ENCODE measurements at places on chromosomes 13 and 19.

GRCh38 chr13:21124852-21125251 is 51.5 kb downstream of the SKA3 start:
- H3K4me3 ChIP-seq, result no peak overlapping the region
- peaks cover 5% of the 10 kb centered on the region for H3K27me3 ChIP-seq
- H3K27ac ChIP-seq, result peak overlapping the region; percentile 61
- no peaks in the 10 kb centered on the region for H3K36me3 ChIP-seq
- H3K4me1 ChIP-seq, result peaks cover 14% of the 10 kb centered on the region

DNA sequence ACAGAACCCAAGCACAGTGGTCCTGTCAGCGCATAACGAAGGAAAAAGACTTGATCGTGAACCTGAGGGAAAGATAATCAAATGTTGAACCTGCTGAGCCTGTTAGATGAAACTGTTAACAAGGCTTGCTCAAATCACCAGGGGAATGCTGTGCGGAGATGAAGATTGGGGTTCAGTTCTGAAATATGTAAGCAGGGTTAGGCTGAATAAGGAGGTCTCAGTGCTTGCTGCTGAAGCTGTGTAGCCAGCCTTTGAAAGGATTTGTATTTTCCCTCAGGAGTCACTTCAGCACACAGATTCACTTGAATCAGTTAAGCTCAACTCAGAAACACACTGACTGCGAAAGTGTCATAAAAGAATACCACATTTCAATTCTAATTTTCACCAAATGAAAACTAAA is 793.5 kb downstream of the OLFM4 start:
- no peaks in the 10 kb centered on the region for H3K36me3 ChIP-seq
- no peak overlapping the region for H3K27ac ChIP-seq
- H3K4me1 ChIP-seq, result no peaks in the 10 kb centered on the region
- no peaks in the 10 kb centered on the region for H3K27me3 ChIP-seq
- H3K4me3 ChIP-seq, result no peak overlapping the region

DNA sequence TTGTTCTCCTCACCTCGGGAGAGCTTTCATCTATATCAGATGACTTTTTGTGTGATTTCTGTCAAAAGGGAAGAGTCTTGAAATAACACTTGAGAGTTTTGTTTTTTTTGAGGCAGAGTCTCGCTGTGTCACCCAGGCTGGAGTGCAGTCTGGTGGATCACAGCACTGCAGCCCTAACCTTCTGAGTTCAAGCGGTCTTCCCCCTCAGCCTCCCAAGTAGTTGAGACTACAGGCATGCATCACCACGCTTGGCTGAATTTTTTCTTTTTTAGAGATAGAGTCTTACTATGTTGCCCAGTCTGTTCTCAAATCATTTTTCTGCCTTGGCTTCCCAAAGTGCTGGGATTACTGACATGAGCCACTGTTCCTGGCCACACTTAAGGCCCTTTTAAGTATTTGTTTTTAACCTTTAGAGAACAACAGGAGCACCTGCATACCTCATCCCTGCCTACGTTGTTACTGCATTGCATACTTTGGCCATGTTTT is 11.4 kb downstream of the NDFIP2 start:
- H3K27me3 ChIP-seq, result peaks cover 4% of the 10 kb centered on the region
- peaks cover 47% of the 10 kb centered on the region for H3K4me1 ChIP-seq
- peaks cover 9% of the 10 kb centered on the region for H3K36me3 ChIP-seq
- no peak for DNase-seq

DNA sequence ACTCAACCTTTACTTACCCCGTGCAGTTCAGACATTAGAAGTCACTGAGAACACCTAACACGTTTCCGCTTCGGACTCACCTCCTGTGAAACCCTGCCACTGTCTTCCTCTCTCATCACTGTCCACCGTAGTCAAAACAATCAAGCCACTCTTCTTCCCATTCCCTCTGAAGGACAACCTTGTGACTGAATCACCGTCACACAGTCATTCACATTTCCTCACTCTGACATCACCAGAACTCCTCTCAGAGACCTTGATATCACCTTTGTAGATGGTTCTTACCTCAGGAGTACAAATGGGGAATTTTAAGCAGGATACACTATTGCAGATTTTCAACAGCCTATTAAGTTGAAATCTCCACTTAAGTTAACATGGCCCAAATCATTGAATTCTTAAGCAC is 1.3 kb upstream of the KBTBD6 start:
- H3K27ac ChIP-seq, result no peak overlapping the region
- peaks cover 4% of the 10 kb centered on the region for H3K27me3 ChIP-seq

DNA sequence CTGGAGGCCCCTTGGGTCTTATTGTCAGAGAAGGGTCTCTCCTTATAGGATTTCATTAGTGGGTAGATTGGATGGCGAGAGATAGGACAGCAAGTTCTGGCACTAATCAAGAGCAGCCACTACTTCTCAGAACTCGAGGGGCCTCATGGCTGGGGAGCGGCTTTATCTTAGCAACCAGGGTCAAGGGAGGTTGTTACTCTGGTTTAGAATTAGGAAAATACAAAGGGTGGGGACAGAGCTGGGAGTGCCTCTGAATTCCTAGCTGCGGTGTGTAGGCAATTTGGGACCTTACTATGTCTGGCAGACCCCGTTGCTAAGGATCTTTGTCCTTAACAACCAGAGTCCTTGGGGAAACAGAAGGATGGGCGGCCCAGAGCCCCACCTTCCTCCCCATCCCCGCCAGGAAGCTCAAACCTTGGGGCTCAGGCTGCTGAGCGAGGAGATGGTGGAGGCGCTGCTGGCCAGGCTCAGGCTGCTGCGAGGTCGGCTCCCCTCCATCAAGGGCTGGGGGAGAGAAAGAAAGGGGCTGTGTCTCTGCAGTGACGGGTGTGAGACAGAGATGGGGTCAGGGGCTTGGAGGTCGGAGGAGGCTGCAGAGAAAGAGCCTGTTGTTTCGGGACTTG is 1.2 kb downstream of the PLEKHA4 start:
- H3K27ac ChIP-seq, result peak overlapping the region; percentile 92
- H3K4me3 ChIP-seq, result peak overlapping the region; percentile 90
- peaks cover 55% of the 10 kb centered on the region for H3K4me1 ChIP-seq

- peaks cover 28% of the 10 kb centered on the region for H3K36me3 ChIP-seq
- peaks cover 86% of the 10 kb centered on the region for H3K27me3 ChIP-seq
- DNase-seq, result no peak
- H3K4me3 ChIP-seq, result no peak overlapping the region
- H3K4me1 ChIP-seq, result peaks cover 44% of the 10 kb centered on the region
These were observed 6.4 kb downstream of the TLE5 start for GRCh38 chr19:3055741-3056416.

GRCh38 chr19:10550336-10550735 is 6.6 kb downstream of the ATG4D start:
- H3K4me3 ChIP-seq, result no peak overlapping the region
- no peaks in the 10 kb centered on the region for H3K27me3 ChIP-seq
- peaks cover 65% of the 10 kb centered on the region for H3K36me3 ChIP-seq
- no peaks in the 10 kb centered on the region for H3K4me1 ChIP-seq
- no peak for DNase-seq
- no peak overlapping the region for H3K27ac ChIP-seq

- H3K27me3 ChIP-seq, result no peaks in the 10 kb centered on the region
- no peak for DNase-seq
- no peak overlapping the region for H3K4me3 ChIP-seq
- peak overlapping the region; percentile 60 for H3K27ac ChIP-seq
- H3K4me1 ChIP-seq, result no peaks in the 10 kb centered on the region
These were observed 502.9 kb upstream of the ARGLU1 start for GRCh38 chr13:107070792-107071191.

GRCh38 chr19:45883881-45884681 is 1.9 kb downstream of the IRF2BP1 start:
- H3K4me3 ChIP-seq, result peak overlapping the region; percentile 77
- H3K27ac ChIP-seq, result no peak overlapping the region
- H3K4me1 ChIP-seq, result peaks cover 35% of the 10 kb centered on the region

GRCh38 chr13:35393886-35394285 is 82.6 kb downstream of the MAB21L1 start:
- no peak for DNase-seq
- H3K36me3 ChIP-seq, result peaks cover 5% of the 10 kb centered on the region
- H3K27ac ChIP-seq, result no peak overlapping the region
- no peaks in the 10 kb centered on the region for H3K27me3 ChIP-seq
- peaks cover 13% of the 10 kb centered on the region for H3K4me1 ChIP-seq
- no peak overlapping the region for H3K4me3 ChIP-seq

- no peak for DNase-seq
- H3K27me3 ChIP-seq, result no peaks in the 10 kb centered on the region
- no peak overlapping the region for H3K4me3 ChIP-seq
These were observed 20.9 kb downstream of the ZBTB7A start for GRCh38 chr19:4045597-4046361.

GRCh38 chr13:98315902-98316301 is 138.8 kb upstream of the RNF113B start:
- H3K27ac ChIP-seq, result peak overlapping the region; percentile 85
- DNase-seq, result no peak
- no peak overlapping the region for H3K4me3 ChIP-seq
- peaks cover 60% of the 10 kb centered on the region for H3K36me3 ChIP-seq

DNA sequence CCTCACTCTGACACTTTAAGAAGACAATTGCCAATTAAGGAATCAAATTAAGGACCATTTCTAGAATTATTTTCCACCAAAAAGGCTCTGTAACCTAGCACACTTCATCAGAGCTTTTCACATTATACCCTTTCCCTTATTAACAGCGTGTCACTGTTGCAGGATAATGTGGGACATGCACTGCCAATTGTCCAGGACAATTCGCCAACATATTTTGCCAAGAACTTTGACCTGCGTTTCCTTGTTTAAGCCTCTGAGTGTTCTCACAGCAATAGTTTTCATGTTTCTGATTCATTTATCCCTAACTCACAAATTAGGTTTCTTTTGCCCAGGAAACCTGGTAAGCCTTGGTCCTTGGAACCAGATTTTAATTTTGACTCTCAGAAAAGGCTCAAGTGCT is 13.3 kb downstream of the COL4A1 start:
- H3K36me3 ChIP-seq, result peaks cover 42% of the 10 kb centered on the region
- no peak for DNase-seq
- peaks cover 4% of the 10 kb centered on the region for H3K4me1 ChIP-seq
- H3K27ac ChIP-seq, result no peak overlapping the region
- no peak overlapping the region for H3K4me3 ChIP-seq

- H3K27ac ChIP-seq, result peak overlapping the region; percentile 5
- H3K27me3 ChIP-seq, result no peaks in the 10 kb centered on the region
- no peak for DNase-seq
These were observed 24.4 kb downstream of the MYO1F start for GRCh38 chr19:8552810-8553209.

GRCh38 chr19:32735936-32736335 is 16.4 kb downstream of the TDRD12 start:
- no peak for DNase-seq
- H3K36me3 ChIP-seq, result no peaks in the 10 kb centered on the region
- no peak overlapping the region for H3K4me3 ChIP-seq
- H3K4me1 ChIP-seq, result no peaks in the 10 kb centered on the region
- H3K27ac ChIP-seq, result no peak overlapping the region
- H3K27me3 ChIP-seq, result peaks cover 14% of the 10 kb centered on the region

- no peak overlapping the region for H3K27ac ChIP-seq
- H3K4me1 ChIP-seq, result no peaks in the 10 kb centered on the region
- no peak overlapping the region for H3K4me3 ChIP-seq
- H3K36me3 ChIP-seq, result no peaks in the 10 kb centered on the region
These were observed 56.6 kb downstream of the TBC1D4 start for GRCh38 chr13:75425216-75426009.

DNA sequence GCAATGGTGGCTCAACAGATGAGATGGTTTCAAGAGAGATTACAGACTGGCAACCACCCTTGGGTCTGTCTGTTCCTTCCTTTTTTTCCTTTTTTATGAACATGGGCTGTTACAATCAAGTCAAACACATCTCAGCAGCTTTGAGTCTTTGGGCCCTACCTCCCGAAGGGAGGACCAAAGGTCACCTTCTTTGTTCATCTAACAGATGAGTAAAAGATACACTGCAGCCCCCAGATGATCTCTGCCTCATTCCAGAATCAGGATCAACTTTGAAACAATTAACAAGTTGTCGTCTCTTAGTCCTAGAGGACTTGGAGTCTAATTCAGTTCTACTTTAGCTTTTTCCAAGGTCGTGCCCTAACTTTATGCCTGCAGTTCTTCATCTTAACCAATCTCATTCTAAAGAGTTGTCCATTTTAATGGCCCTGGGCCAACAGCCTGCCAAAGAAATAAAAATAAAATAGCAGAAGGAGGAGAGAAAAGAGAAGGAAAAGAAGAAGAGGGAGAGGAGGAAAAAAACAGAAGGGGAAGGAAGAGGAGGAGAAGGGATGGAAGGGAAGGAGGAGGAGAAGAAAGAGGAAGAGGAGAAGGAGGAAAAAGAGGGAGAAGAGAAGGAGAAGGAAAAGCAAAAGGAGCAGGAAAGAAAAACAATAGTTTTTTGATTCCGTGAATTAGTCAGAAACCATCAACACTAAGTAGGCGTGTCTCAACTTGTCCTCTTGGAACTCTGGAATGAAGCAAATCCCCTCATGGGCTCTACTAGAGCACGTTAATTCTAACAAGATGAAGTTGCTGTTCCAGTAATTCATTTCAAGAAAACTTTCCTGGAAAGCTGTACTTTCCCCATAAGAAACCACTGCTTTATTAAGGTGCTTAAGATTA is 281.2 kb downstream of the FOXO1 start:
- no peak for DNase-seq
- H3K27ac ChIP-seq, result peak overlapping the region; percentile 6
- H3K4me1 ChIP-seq, result peaks cover 35% of the 10 kb centered on the region
- H3K27me3 ChIP-seq, result peaks cover 4% of the 10 kb centered on the region
- H3K36me3 ChIP-seq, result no peaks in the 10 kb centered on the region
- H3K4me3 ChIP-seq, result no peak overlapping the region

DNA sequence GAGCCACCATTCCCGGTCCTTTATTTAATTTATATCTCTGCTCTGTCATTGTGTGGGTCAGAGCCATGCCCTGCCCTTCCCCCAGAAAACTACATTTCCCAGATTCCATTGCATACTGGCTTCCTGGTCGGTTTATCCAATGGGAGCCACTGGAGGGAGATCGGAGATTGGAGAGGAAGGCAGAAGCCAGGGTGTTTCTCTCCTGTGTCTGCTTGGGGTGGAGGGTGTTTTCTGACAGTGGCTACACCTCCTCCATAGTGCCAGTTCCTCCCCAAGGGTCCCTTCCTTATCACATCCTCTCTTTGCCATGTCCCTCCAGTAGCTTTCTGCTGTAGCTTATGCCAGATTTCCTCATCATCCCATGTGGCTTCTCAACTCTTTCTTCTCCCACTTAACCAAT is 19.0 kb downstream of the OLFM2 start:
- peak overlapping the region; percentile 14 for H3K4me3 ChIP-seq
- peak; percentile 36 for DNase-seq
- H3K27ac ChIP-seq, result peak overlapping the region; percentile 55
- H3K27me3 ChIP-seq, result no peaks in the 10 kb centered on the region
- H3K36me3 ChIP-seq, result peaks cover 5% of the 10 kb centered on the region
- H3K4me1 ChIP-seq, result peaks cover 14% of the 10 kb centered on the region

DNA sequence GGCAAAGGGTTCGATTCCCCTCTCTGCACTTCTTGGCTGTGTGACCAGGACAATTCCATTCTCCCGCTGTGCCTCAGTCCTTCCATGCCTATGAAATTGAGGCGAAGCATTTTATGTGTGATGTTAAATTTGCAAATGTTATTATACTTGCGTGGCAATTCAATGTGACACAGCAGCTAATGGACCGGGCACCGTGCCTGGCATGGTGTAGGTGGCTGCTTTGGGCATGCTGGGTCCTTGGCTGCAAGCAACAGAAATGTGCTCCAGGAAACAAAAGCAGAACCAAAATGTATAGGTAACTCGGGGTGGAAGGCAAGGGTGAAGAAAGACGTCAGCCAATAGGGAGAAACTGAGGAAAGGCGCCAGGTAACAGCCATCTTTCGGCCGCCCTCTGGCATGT is 37.1 kb downstream of the TINCR start:
- H3K4me1 ChIP-seq, result no peaks in the 10 kb centered on the region
- peaks cover 6% of the 10 kb centered on the region for H3K36me3 ChIP-seq
- no peak overlapping the region for H3K27ac ChIP-seq
- H3K27me3 ChIP-seq, result peaks cover 36% of the 10 kb centered on the region
- no peak overlapping the region for H3K4me3 ChIP-seq
- no peak for DNase-seq

- H3K27me3 ChIP-seq, result peaks cover 5% of the 10 kb centered on the region
- H3K4me3 ChIP-seq, result no peak overlapping the region
- H3K27ac ChIP-seq, result no peak overlapping the region
- no peaks in the 10 kb centered on the region for H3K4me1 ChIP-seq
- no peak for DNase-seq
- peaks cover 61% of the 10 kb centered on the region for H3K36me3 ChIP-seq
These were observed 16.1 kb downstream of the ZNF562 start for GRCh38 chr19:9658769-9659168.

Measured in nephron progenitor cell (in vitro differentiated cells).